Activated CD4-positive, alpha-beta T cell treated with anti-CD3 and anti-CD28 coated beads, Interleukin-2, Interleukin-6, amounts not matched to agents 100 ng/mL and 50 ng/mL, durations not matched to agents 16 hours and 8 hours (primary cell): ENCODE measurements at places on chromosomes 5 and 9.

DNA sequence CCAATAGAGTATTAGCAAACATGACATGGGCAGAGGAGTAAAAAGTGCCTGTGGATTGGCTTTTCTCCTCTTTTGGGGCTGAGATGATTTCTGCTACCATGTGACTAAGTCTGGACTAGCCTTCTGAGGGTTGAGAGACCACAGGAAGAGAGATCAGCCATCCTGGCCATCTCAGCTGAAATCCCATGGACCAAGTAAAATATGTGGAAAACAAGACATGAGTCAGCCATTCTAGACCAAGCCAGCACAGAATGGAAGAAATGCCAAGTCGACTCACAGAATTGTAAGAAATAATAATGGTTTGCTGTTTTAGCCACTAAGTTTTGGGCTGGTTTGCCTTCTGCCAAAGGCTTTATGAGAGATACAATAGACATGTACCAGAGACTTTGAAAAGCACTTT, 377.8 kb downstream of the CHSY3 start:
- DNase-seq: no peak

DNA sequence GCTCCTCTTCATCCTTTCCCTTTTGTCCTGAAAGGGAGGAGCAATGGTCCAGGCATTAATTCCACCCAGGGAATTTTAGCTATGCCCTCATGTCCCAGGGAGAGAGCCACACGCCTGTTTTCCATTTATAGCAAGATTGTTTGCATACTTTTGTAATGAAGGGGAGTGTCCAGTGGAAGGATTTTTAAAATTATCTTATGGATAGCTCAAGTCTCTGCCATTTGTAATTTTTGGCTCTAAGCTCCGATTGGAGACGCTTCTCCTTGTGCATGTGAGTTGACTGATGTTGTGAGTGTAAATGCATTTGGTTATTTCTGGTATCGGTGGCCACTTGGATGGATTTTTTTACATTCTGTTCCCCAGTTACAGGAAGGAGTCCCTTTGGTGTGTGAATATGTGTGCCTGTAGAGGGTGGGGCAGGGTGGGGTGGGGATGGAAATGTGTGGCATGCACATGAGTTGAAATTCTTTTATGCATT, 7.2 kb upstream of the RPL26L1 start:
- DNase-seq: no peak

- no peak for DNase-seq
Measured at GRCh38 chr5:153456993-153457392, 33.5 kb upstream of the GRIA1 start.

DNA sequence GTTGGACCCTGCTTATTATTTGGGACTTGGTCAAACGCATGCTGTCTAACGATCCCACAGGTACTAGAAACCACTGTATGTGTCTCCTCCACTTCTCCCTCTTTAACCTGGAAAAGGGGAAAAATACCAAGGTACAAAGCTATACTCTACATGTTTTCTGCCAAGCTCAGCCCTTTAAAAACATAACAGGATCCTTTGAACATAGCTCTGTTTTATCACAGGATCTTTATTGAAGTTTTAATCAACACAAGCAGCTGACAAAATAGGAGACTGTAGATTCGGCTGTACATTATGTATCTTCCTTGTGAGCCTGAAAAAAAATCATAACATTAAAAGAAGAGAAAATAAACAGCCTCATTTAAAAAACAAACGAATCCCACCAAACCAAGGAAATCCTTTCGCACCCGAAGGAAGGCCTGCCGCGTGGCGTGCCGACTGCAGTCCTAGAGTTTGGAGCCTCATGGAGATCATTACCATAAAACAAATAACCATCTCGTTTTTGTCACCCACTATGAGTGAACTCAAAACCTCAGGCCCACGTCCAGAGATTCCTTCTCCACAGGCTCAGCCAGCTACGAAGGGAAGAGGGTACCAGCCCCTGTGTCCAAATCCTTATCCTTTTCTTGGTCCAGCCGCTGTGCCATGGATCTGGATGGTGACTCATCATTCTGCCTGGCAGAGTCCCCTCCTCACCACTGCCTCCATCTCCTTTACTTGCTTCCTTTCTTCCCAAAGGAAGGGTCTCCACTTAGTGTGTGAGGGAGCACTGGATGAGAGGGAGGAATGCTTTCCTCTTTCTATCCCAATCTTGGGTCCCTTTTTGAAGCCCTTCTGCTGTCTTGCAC, 651.1 kb downstream of the CCDC171 start:
- no peak for DNase-seq

- DNase-seq: no peak
Measured at GRCh38 chr9:84711398-84711777, 41.9 kb downstream of the NTRK2 start.

DNA sequence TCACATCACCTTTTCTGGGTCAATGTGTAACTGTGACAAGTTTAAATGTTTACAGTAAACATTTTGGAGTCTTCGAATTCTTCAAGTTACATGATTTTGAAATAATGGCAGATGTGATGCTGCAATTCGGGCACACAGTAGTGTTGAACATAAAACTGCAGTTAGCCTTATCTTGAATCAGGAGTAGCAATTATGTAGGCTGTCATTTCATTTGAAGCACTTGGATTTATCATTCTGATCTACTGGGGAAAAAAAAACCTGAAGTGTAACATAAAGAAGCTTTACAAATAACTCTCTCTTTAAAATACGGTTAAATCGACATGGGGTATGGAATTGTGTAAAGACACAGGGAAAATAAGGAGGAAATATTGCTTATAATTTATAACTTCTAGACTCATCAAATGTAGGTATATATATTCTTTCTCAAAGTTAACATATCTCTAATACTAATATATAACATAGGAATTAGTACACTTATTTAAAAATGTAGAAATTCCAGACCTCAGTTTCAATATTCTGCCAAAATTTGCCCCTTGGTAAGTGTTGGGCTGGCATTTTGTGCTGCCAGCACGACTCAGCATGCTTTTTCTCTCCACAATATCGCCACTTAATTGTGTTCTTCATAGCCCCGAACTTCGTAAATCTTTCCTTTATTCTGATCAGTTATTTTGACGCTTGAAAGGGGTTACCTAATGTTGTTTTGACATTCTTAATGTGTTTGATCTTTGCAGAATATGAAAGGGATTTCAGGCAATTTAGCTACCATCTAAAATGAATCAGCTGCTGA, 226.7 kb downstream of the PRR16 start:
- DNase-seq: no peak

DNA sequence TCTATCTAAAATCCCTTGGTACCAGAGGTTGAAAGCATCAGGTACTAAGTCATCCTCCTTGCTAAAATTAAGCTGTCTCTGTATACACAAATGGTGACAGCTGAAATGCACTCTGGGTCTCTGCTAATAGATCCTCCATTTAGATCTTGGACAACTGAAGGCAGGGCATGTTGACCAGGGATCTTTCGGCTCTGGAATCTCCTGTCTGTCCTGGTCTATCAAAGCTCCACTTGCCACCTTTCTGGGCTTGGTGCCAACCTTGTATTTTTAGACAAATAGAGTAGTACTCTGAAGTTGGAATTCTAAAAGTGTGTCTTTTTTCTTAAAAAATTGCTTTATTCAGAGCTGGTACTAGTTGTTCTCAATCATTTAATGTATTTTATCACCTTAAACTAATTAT, 135.2 kb upstream of the HMHB1 start:
- DNase-seq: no peak

DNA sequence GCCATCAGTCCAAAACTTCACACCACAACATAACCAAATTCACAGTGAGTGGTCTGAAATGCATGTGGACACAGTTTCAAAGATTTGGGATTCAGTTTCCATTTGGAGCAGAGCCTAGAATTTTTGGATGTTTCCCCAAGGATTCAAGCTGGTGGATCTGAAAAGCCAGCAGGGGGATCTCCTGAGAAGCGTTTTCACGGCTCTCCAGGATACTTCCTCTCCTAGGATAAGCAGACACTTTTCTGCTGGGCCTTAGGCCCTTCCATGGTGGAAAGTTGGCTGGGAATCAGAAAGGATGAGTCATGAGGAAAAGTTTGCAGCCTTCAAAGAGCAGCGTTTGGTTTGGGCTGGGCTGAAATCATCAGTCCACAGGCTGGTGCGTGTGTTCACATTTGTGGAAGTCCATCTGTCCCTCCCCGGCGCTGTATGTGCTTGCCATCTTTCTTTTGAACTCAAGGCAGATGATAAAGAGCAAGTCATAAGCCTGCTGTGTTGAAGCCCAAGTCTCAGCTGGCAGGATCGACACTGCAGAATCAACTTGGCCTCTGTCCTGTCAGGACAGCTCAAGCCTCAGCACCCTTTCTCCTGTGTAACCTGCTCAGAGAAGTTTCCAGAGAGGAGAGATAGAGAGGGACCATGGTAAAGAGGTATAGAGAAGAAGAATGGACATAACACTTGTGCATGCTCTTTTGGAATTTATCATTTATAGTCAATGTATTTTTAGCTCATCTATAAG, 152.6 kb upstream of the MSX2 start:
- no peak for DNase-seq

- peak; percentile 60 for DNase-seq
Measured at GRCh38 chr5:65961633-65962032, 35.3 kb downstream of the ERBIN start.

GRCh38 chr5:148912146-148912545, 85.7 kb downstream of the ADRB2 start:
- DNase-seq: no peak

GRCh38 chr9:104256031-104256695, 162.1 kb downstream of the SMC2 start:
- DNase-seq: no peak

- no peak for DNase-seq
Measured at GRCh38 chr5:82525626-82526025, 247.5 kb upstream of the RPS23 start.

- peak; percentile 45 for DNase-seq
Measured at GRCh38 chr5:127229185-127229889, 61.3 kb upstream of the MEGF10 start.

DNA sequence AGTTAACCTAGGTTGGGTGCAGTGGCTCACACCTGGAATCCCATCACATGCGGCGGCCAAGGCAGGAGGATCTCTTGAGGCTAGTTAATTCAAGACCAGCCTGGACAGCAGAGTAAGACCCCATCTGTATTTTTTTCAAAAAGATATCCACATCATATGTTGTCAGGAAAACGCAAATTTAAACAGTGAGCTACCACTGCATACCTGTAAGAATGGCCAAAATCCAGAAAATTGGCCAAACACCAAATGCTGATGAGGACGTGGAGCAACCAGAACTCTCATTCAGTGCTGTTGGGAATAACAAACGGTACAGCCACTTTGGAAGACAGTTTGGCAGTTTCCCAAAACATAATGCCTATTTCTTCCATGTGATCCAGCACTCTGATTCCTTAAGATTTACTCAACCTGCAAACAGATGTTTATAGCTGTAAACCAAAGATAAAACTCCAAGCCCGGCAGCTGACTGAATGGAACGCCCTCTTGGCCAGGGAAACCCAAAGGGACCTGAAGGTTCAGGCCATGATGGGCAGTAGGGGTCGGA, 12.4 kb downstream of the CEL start:
- no peak for DNase-seq

GRCh38 chr5:36125868-36126267, 25.8 kb downstream of the LMBRD2 start:
- no peak for DNase-seq

GRCh38 chr5:75839547-75839946, 122.3 kb upstream of the POC5 start:
- no peak for DNase-seq

- no peak for DNase-seq
Measured at GRCh38 chr5:10460252-10460906, 18.7 kb downstream of the ROPN1L start.

GRCh38 chr9:127140842-127141675, 18.6 kb upstream of the ANGPTL2 start:
- no peak for DNase-seq

DNA sequence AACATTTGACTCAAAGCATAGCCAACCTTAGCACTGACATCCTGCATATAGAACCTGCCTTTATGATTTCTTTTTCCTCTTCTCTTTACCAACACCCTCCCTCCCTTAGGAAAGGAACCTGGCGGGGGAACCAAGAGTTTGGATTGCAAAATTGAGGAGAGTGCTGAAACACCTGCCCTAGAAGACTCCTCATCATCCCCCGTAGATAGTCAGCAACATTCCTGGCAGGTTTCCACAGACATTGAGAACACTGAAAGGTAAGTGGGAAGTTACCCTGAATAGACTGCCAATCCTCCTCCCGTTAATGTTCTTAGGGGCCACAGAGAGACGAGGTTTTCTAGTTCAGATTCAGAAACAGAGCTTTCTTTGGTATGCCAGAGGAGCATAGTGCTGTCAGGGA, 88.8 kb downstream of the RGS7BP start:
- DNase-seq: no peak

DNA sequence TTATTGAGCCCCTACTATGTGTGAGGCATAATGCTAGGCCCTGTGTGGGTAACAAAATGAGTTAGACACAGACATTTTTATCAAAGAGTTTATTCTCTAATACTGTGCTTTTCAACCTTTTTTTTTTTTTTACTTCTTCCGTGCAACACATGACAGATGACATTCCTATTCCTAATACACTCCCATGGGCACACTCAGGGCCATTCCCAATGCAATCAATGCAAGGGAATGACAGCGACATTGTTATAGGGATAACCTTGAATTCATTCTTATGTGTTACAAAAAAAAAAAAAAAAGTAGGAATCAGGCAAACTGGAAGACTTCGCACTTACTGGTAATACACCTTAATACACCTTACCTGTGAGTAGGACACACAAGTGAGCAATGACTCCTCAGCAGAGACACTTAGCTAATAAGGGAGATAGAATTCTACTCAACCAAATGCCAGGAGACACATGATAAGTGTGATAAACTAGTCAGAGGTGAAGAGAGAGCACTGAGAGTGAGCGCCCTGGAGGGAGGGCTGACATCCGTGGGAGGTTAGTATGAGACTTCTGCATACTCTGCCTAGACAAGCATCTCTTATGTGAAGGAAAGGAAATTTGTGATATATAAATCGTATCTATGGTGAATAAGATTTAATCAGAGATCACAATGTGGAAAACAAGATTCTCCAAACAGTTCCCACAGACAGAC, 21.0 kb upstream of the ARSB start:
- no peak for DNase-seq

DNA sequence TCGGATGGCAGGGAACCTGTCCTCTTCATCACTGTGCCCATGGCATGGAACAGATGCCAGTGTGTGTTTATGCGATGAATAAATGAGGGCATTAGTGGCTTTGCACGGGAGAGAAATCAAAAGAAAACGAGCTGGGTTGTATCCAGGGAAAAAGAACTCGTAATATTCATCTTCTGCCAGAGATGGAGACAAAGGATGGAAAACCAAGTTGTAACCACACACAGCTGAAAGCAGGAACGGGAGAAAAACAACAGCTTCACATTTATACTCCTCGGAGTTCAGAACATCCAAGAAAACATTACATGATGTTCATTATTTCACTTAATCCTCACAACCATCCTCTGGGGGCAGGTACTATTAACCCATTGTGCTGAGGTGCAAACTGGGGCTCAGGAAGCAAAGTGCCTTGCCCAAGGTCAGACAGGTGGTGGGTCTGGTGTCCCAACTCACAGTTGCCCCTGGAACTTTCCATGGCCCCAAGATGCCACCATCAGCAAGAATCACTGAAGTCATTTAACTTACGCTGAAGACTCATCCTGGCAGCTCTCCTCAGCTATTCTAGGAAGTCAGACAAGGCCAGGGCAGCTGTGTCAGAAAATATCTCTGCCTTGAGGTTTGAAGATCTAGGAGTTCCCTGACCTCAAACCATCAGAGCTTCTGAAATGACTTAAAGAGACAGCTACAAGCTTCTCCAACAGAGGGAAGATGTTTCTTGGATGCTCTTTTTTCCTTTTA, 250.4 kb downstream of the NSG2 start:
- DNase-seq: no peak
